ENCODE measurements at places on chromosomes 2 and 18. TPM values are rescaled to one million over a fixed set of nuclear protein-coding genes. Genes with fewer than 3 reads are reported as not detected.

- H3K27ac ChIP-seq, result no peak overlapping the region
- H3K4me3 ChIP-seq, result no peak overlapping the region
- no peaks in the 10 kb centered on the region for H3K36me3 ChIP-seq
- H3K4me1 ChIP-seq, result peaks cover 12% of the 10 kb centered on the region
- no peaks in the 10 kb centered on the region for H3K27me3 ChIP-seq
Observed at GRCh38 chr2:23545811-23546210, 160.8 kb downstream of the KLHL29 start.

GRCh38 chr2:57373530-57373929 is 673.1 kb upstream of the VRK2 start:
- no peaks in the 10 kb centered on the region for H3K4me1 ChIP-seq
- H3K36me3 ChIP-seq, result no peaks in the 10 kb centered on the region
- no peak overlapping the region for H3K4me3 ChIP-seq
- H3K27me3 ChIP-seq, result no peaks in the 10 kb centered on the region
- H3K27ac ChIP-seq, result no peak overlapping the region

GRCh38 chr18:29540548-29540947 is 1363.6 kb upstream of the CDH2 start:
- H3K27ac ChIP-seq, result no peak overlapping the region
- H3K4me3 ChIP-seq, result no peak overlapping the region
- DNase-seq, result no peak
- no peaks in the 10 kb centered on the region for H3K4me1 ChIP-seq
- H3K27me3 ChIP-seq, result no peaks in the 10 kb centered on the region

DNA sequence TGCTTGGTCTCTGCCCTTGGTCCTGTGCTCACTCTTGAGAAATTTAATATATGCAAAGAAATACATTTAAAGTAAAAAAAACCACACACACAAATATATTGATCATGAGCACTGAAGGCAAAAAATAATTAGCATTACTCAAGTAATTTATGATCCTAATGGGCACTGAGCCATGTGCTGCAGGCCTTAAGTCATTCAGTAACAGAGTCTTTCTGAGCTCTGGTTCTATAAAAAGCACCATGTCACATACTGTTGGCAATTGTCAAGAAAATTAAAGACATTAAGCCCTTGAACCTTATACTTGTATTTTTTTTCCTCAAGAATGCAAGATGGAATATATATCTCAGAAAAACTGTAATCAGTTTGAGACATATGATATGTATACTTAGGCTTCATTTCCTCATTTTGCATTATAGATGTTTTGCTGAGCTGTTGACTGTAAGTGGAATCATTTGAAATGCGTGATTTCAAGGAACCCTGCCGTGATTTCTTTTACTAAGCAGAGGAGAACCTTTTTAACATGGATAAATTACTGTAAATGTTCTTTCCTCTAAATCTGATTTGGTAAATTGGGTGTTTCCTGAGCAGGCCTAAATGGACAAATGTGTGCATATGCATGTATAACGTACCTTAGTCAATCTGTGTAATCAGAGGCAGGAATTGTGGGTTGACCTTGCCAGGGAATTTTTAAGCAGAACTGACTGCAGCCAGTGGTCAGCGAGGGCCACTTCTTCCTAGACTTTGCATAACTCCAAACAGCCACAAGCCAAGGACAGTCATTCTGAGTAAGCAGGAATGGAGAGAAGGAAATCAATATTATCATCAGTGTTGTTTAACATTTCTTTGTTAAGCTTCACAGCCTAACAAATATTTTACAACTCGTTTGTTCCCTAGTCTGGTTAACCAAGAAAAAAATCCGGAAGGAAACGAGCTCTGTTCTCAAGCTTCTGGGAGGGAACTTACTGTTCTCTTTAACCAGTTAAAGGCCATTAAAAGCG is 191.5 kb upstream of the ATP5MC3 start:
- H3K4me1 ChIP-seq, result no peaks in the 10 kb centered on the region
- no peak for DNase-seq
- H3K36me3 ChIP-seq, result no peaks in the 10 kb centered on the region

GRCh38 chr2:58135861-58136260 is 89.3 kb downstream of the VRK2 start:
- no peak for DNase-seq
- no peaks in the 10 kb centered on the region for H3K27me3 ChIP-seq
- no peak overlapping the region for H3K27ac ChIP-seq
- no peak overlapping the region for H3K4me3 ChIP-seq

GRCh38 chr18:23722646-23723045 is 33.4 kb downstream of the LAMA3 start:
- no peaks in the 10 kb centered on the region for H3K4me1 ChIP-seq
- no peak for DNase-seq
- peaks cover 38% of the 10 kb centered on the region for H3K27me3 ChIP-seq
- H3K4me3 ChIP-seq, result no peak overlapping the region

Gene TXNDC2
- total RNA-seq, result not detected

Gene LYG2
- not detected for total RNA-seq

- no peaks in the 10 kb centered on the region for H3K4me1 ChIP-seq
- H3K27me3 ChIP-seq, result no peaks in the 10 kb centered on the region
- no peak for DNase-seq
- H3K27ac ChIP-seq, result no peak overlapping the region
- no peaks in the 10 kb centered on the region for H3K36me3 ChIP-seq
Observed at GRCh38 chr18:78873926-78874500, 105.6 kb upstream of the SALL3 start.

- H3K4me1 ChIP-seq, result peaks cover 1% of the 10 kb centered on the region
- no peak overlapping the region for H3K27ac ChIP-seq
- H3K27me3 ChIP-seq, result peaks cover 55% of the 10 kb centered on the region
- H3K4me3 ChIP-seq, result no peak overlapping the region
Observed at GRCh38 chr2:66579186-66580126, 144.5 kb downstream of the MEIS1 start.

Data from activated CD4-positive, alpha-beta T cell treated with anti-CD3 and anti-CD28 coated beads, Interleukin-2, amount 10 ng/mL, durations not matched to agents 7 days and 5 days (primary cell).